ENCODE measurements at places on chromosomes 2 and 18. TPM values are rescaled to one million over a fixed set of nuclear protein-coding genes. Genes with fewer than 3 reads are reported as not detected.

DNA sequence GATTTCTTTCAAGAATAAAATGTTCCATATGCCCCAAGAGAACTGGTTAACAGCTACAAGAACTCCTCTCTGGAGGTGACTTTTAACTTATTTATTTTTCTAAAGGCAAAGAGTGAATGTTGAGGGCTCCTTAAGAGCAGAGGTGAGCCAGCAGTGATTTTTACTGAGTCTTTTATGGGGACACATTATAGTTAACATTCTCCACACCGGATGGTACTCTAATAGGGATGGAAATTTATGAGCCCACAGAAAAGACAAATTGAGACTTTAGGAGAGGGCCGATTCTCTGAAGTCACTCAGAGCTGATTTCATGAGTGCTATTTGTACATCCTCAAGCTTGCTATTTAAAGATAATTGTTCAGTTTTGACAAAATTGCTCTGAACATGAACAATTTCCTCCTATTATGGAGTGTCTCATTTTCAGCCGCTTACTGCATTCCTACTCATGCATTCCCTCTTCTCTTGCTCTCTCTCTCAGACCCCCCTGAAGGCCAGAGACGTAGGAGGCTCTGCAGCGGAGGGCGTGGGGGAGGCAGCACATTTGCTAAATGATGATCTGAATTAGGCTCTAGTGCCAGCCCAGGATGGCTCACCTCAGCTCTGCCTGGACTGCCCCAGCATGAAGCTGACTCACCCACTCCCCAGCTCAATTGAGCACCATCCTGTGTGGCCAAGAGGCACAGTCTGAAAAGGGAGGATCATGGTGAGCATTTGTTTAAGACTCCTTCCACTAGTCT, 5.9 kb upstream of the RPL37A start:
- peaks cover 35% of the 10 kb centered on the region for H3K4me1 ChIP-seq
- no peaks in the 10 kb centered on the region for H3K36me3 ChIP-seq
- H3K27ac ChIP-seq, result peak overlapping the region; percentile 5
- peak; percentile 77 for DNase-seq
- H3K27me3 ChIP-seq, result no peaks in the 10 kb centered on the region
- no peak overlapping the region for H3K4me3 ChIP-seq

DNA sequence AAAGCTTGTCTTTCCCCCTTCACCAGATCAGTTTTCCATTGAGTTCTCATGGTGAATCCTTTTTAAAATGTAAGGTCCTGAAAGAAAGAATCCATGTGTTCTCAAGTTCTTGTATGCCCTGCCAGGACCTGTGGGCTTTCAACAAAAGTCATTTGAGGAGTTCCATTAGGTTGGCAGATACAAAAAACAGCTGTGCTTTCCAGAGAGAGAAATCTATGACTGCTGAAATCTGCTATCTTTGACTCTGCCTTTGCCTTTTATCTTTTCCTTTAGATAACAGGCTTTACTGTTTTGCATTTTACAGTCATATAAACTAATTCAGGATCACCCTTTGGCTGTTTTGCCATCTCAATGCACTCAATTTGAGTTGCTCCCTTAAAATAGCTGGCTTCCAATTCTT, 59.7 kb downstream of the CXCR4 start:
- no peak overlapping the region for H3K27ac ChIP-seq
- no peak overlapping the region for H3K4me3 ChIP-seq
- no peak for DNase-seq
- peaks cover 4% of the 10 kb centered on the region for H3K27me3 ChIP-seq
- no peaks in the 10 kb centered on the region for H3K4me1 ChIP-seq

GRCh38 chr2:113083296-113083695, 15.5 kb downstream of the IL1F10 start:
- DNase-seq, result no peak
- no peaks in the 10 kb centered on the region for H3K36me3 ChIP-seq
- no peak overlapping the region for H3K27ac ChIP-seq
- H3K4me3 ChIP-seq, result no peak overlapping the region
- peaks cover 16% of the 10 kb centered on the region for H3K4me1 ChIP-seq
- H3K27me3 ChIP-seq, result no peaks in the 10 kb centered on the region

DNA sequence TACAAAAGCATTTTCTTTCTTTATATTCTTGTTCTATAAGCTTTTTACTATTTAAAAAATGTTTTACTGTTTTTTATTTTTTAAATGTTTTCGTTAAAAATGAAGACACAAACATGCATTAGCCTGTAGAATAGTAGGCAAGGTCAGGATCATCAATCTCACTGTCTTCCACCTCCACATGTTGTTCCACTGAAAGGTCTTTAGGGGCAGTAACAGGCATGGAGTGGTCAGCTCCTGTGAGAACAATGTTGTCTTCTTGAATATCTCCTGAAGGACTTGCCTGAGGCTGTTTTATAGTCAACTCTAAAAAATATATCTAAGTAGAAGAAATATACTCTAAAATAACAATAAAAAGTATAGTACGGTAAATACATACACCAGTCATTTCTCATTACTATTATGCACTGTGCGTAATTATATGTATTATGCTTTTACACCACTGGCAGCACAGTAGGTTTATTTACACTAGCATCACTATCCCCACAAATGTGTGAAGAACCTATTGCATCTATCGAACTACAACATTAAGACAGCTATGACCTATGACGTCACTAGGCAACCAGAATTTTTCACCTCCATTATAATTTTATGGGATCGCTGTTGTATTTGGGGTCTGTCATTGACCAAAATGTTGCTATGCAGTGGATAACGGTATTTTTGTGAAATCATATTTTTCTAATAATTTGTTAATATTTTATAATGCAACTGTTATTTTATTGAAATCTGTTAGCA, 764.3 kb downstream of the METTL4 start:
- H3K4me3 ChIP-seq, result no peak overlapping the region
- DNase-seq, result no peak
- H3K4me1 ChIP-seq, result no peaks in the 10 kb centered on the region
- no peak overlapping the region for H3K27ac ChIP-seq
- H3K36me3 ChIP-seq, result no peaks in the 10 kb centered on the region

DNA sequence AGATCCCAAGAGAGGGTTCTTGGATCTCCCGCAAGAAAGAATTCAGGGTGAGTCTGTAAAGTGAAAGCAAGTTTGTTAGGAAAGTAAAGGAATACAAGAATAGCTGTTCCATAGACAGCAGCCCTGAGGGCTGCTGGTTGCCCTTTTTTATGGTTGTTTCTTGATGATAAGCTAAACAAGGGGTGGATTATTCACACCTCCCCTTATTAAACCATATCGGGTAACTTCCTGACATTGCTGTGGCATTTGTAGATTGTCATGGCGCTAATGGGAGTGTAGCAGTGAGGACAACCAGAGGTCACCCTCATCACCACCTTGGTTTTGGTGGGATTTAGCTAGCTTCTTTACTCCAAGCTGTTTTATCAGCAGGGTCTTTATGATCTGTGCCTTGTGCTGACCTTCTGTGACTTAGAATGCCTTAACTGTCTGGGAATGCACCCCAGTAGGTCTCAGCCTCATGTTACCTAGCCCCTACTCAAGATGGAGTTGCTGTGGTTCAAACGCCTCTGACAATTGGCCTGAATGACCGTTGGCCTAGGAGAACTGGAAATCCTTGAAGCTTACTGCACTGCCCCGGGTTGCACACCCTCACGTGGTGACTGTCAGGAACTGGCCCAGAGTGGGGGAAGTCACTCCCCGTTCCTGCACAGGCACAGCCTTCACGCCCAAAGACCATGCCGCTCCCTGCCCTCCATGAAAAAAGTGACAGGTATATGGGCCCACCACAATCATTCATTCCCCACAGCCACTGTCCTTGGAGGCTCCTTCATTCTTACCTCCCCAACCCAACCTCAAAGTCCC, 136.9 kb downstream of the SEPTIN10 start:
- H3K27me3 ChIP-seq, result no peaks in the 10 kb centered on the region
- H3K4me1 ChIP-seq, result peaks cover 29% of the 10 kb centered on the region
- H3K36me3 ChIP-seq, result no peaks in the 10 kb centered on the region
- no peak for DNase-seq

GRCh38 chr2:13354031-13354430, 637.3 kb downstream of the TRIB2 start:
- no peak overlapping the region for H3K4me3 ChIP-seq
- no peaks in the 10 kb centered on the region for H3K36me3 ChIP-seq
- no peak for DNase-seq
- no peaks in the 10 kb centered on the region for H3K27me3 ChIP-seq

The COL4A4 gene
- total RNA-seq, result 0.55 TPM

The UGT1A10 gene
- not detected for total RNA-seq

DNA sequence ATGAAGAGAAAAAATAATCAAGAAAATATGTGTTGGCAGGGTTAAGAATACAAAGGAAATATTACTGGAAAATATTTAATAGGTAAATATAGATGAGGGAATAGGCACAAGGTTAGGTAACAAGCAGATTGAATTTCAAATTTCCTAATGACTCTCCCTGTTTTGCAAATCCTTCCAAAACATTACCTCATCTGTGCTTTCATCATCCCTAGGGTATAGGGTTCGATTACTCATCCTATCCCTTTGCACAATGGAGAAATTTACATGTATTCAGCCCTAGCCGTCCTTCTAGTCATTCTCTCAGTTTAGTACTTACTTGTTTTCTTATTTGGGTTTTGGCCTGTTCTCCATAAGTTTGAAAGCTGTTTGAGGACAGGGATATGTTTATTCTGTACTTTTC, 864.6 kb upstream of the FSHR start:
- no peaks in the 10 kb centered on the region for H3K36me3 ChIP-seq
- no peak overlapping the region for H3K4me3 ChIP-seq
- H3K27ac ChIP-seq, result no peak overlapping the region
- no peaks in the 10 kb centered on the region for H3K27me3 ChIP-seq

The CFAP53 gene
- total RNA-seq, result not detected

- no peak for DNase-seq
- H3K4me3 ChIP-seq, result no peak overlapping the region
- no peak overlapping the region for H3K27ac ChIP-seq
Observed at GRCh38 chr18:24536326-24536725, 75.9 kb downstream of the HRH4 start.

The CAPN14 gene
- not detected for total RNA-seq

GRCh38 chr2:232781765-232782164, 5.4 kb upstream of the KCNJ13 start:
- no peaks in the 10 kb centered on the region for H3K27me3 ChIP-seq
- H3K36me3 ChIP-seq, result peaks cover 14% of the 10 kb centered on the region
- H3K27ac ChIP-seq, result peak overlapping the region; percentile 13
- H3K4me3 ChIP-seq, result no peak overlapping the region
- peak; percentile 45 for DNase-seq
- peaks cover 5% of the 10 kb centered on the region for H3K4me1 ChIP-seq

The TIMM21 gene
- 120 TPM for total RNA-seq

The ABCG5 gene
- not detected for total RNA-seq

- no peaks in the 10 kb centered on the region for H3K27me3 ChIP-seq
- H3K36me3 ChIP-seq, result no peaks in the 10 kb centered on the region
- H3K27ac ChIP-seq, result no peak overlapping the region
- no peak for DNase-seq
Observed at GRCh38 chr2:131034122-131035051, 58.9 kb downstream of the FAM168B start.

The CXCR1 gene
- not detected for total RNA-seq

DNA sequence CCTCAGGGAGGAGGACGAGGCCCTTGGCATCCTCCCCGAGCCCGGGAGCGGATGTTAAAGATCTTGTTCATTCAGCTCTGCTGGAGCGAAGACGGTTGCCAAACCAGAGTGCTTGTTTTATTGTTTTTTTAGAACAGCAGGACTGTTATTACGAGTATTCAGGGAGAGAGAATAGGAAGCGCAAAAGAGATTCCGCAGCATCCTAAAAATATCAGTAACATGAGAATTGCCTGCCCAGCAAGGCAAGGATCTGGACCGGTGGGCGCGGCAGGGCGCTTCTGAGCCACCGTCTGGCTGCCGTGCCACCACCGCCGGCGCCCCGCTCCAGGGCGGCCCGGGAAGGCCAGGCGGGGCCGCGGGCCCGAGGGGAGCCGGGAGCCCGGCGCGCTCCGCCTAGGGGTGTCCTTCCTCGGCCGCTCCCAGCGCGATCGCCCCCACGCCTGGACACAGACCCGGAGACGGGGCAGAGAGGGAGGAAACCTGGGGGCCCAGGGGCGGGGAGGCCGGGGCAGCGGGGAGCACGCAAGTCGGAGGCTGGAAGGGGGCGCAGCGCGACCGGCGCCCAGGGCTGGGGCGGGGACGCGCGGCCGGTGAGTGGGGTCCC, 843 bp downstream of the CYS1 start:
- no peak overlapping the region for H3K27ac ChIP-seq
- no peaks in the 10 kb centered on the region for H3K36me3 ChIP-seq
- peak overlapping the region; percentile 53 for H3K4me3 ChIP-seq
- peak; percentile 45 for DNase-seq

- no peak for DNase-seq
- no peaks in the 10 kb centered on the region for H3K36me3 ChIP-seq
- no peak overlapping the region for H3K4me3 ChIP-seq
Observed at GRCh38 chr18:48292229-48292628, 117.0 kb downstream of the ZBTB7C start.

The ADAM17 gene
- 34.3 TPM for total RNA-seq

DNA sequence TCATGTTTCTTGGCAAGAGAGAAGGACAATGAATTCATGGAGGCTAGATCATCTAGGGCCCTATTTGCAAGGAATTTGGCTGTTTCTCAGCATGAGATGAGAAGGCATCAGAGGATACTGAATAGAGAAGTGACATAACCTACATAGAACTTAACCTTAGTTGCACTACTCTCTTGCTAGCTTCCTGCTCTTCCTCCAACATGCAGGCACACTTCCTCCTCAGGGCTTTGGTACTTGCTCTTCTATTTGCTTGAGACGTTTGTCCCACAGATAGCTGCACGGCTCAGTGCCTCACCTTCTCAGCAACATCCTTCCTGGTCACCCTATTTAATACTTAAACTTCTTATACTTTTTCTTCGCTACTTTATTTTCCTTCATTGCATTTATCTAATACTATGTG, 20.0 kb upstream of the LANCL1 start:
- DNase-seq, result no peak
- no peak overlapping the region for H3K4me3 ChIP-seq
- H3K27me3 ChIP-seq, result no peaks in the 10 kb centered on the region
- no peak overlapping the region for H3K27ac ChIP-seq

DNA sequence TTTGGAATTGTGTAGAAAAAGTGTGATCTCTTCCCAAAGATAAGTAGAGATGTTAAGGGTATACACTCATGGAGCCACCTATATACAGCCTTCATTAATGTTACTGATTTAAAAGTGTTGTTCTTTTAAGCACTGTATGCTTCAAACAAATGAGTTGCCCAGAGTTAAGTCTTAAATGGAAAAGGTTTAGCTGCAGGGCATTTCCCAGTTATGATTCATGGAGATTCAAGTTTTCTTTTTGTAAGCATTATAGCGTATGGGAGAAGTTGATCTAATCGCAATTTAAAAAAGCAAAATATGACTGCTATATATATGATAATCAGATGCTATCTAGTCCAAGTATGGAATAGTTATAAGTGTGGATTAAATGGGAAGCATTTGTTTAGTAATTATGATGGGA, 4.8 kb downstream of the PDK1 start:
- no peak overlapping the region for H3K4me3 ChIP-seq
- peaks cover 11% of the 10 kb centered on the region for H3K4me1 ChIP-seq
- H3K36me3 ChIP-seq, result peaks cover 48% of the 10 kb centered on the region
- DNase-seq, result peak; percentile 13

DNA sequence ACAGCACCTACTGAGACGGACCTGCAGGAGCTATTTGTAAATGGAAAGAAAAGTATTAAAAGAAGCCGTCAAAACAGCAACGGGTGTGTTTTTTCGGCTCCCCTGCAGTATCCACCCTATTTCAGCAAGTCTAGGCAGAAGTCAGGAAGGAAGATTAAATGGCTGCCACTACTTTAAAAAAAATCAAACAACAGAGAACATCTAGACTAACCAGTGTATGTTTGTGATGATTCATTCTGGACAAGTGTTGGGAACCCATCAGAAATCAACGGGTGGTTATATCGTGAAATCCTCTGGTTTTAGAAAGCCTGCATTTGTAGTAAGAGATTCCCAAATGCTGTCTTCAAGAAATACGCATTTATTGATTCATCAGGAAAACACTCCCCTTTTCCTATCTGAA, 9.0 kb downstream of the PMAIP1 start:
- H3K27ac ChIP-seq, result peak overlapping the region; percentile 47
- DNase-seq, result peak; percentile 56
- peak overlapping the region; percentile 28 for H3K4me3 ChIP-seq
- H3K36me3 ChIP-seq, result peaks cover 5% of the 10 kb centered on the region

Measured in PC-3 (cell line).